Stimulated activated memory B cell treated with anti-CD40 and anti-IgM and Interleukin-4, amounts not matched to agents 10 μg/mL and 1 μg/mL and 100 μg/mL, for 72 hours (primary cell): ENCODE measurements at places on chromosomes 7 and 10.

- ATAC-seq, result peak; percentile 45
- no peak overlapping the region for H3K4me3 ChIP-seq
- H3K27ac ChIP-seq, result peak overlapping the region; percentile 93
- no peaks in the 10 kb centered on the region for H3K27me3 ChIP-seq
Measured at GRCh38 chr7:30028749-30029635, 780 bp downstream of the PLEKHA8 start.

DNA sequence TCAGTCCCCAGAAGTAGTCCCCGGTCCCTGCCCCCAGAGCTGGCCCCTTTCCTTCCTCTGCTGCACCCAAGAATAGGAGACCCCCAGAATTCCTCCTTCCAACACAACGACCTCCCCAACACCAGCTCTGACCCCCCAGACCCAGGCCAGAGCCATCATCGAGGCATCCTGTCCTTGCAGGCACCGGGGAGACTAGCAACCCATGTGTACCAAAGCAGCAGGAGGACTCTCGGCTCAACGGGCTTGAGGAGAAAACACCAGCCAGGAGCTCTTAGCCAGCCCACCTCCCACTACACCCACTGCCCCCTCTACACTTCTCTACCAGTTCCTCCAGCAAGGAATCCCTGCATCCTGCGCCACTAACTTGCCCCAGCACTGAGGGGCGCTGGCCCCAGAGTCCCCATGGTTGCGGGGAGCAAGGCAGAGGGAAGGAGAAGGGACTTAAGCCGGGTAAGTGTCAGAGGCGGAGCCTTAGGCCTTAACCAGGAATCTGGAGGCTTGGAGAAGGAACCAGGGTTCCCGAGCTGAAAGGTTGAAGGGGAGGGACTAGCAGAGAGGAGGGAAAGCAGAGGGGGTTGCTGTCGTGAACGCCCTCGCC is 3.9 kb downstream of the GRID1 start:
- H3K27ac ChIP-seq, result no peak overlapping the region
- H3K4me3 ChIP-seq, result peak overlapping the region; percentile 38
- H3K36me3 ChIP-seq, result no peaks in the 10 kb centered on the region
- no peak for ATAC-seq

- peaks cover 35% of the 10 kb centered on the region for H3K36me3 ChIP-seq
- H3K27me3 ChIP-seq, result no peaks in the 10 kb centered on the region
- H3K4me1 ChIP-seq, result no peaks in the 10 kb centered on the region
- ATAC-seq, result no peak
Measured at GRCh38 chr10:119673271-119673670, 22.1 kb downstream of the BAG3 start.

GRCh38 chr7:15581352-15581951 is 19.6 kb upstream of the AGMO start:
- no peak for ATAC-seq
- no peaks in the 10 kb centered on the region for H3K27me3 ChIP-seq
- H3K4me1 ChIP-seq, result no peaks in the 10 kb centered on the region
- no peak overlapping the region for H3K4me3 ChIP-seq

DNA sequence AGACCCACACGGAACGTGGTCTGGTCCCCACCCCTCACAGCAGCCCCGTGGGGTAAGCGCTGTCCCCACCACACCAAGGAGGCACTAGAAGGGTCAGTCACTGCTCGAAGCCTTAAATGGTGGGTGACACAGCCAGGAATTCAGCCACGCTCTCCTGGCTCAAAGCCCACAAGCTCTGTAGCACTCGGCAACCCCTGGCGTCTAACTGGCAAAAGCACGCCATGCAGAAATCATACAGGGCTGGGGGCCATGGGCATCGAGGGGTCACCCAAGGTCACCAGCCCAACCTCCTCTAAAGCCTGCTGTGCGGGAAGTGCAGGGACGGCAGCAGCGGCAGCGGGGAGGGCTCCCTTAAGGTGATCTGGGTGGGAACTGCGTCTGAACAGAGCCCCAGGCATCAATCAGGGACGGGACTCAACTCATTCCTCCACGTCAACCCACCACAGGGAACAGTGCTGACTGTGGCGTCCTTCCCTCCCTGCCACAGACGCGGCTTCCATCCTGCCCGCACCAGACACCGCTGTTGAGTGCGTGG is 7.8 kb downstream of the GPER1 start:
- no peaks in the 10 kb centered on the region for H3K27me3 ChIP-seq
- H3K4me3 ChIP-seq, result no peak overlapping the region
- no peak overlapping the region for H3K27ac ChIP-seq
- peaks cover 11% of the 10 kb centered on the region for H3K4me1 ChIP-seq
- H3K36me3 ChIP-seq, result peaks cover 43% of the 10 kb centered on the region

GRCh38 chr10:60717852-60718251 is 60.4 kb upstream of the CDK1 start:
- no peak overlapping the region for H3K27ac ChIP-seq
- no peaks in the 10 kb centered on the region for H3K36me3 ChIP-seq
- H3K4me3 ChIP-seq, result no peak overlapping the region
- ATAC-seq, result no peak

DNA sequence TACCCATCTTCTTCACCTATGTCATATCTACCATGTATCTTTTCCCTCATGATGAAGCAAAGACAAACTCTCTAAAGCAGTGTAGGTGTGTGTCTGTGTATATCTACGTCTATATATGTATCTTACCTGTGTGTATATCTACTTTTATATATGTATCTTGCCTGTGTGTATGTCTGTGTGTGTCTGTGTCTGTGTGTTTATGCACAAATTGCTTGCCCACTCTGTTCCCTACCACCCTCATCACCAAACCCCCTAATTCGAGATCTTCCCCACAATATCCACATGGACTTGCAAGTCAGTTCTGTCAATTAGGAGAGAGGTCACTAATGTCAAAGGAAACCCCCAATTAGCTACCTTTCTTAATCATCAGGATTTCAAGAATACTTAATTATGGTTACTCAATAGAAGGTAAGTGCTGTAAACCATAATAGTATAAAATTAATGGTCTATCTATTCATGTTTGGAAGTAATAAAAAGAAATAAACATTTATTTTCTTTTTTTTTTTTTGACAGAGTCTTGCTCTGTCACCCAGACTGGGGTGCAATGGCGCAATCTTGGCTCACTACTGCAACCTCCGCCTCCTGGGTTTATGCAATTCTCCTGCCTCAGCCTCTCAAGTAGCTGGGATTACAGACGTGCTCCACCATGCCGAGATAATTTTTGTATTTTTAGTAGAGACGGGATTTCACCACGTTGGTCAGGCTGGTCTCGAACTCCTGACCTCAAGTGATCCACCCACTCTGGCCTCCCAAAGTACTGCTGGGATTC is 43.6 kb downstream of the ANKRD61 start:
- H3K4me1 ChIP-seq, result peaks cover 10% of the 10 kb centered on the region
- H3K36me3 ChIP-seq, result no peaks in the 10 kb centered on the region
- H3K27ac ChIP-seq, result no peak overlapping the region
- H3K27me3 ChIP-seq, result no peaks in the 10 kb centered on the region
- H3K4me3 ChIP-seq, result no peak overlapping the region

DNA sequence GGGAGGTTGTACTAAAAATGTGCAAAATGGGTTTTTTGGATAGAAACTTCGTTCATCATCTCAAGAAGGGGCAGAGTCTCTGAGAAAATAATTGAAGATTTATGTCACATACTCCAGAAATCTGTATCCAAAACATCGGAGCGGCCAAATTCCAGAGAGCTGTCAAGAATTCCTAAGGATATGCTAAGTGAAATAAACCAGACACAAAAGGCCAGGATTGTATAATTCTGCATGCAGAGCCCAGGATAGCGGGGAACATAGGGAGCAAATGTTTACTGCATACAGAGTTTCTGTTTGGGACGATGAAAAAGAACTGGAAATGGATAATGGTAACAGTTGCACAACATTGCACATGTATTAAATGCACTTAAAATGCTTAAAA is 224.2 kb upstream of the AUTS2 start:
- H3K27ac ChIP-seq, result peak overlapping the region; percentile 4
- no peaks in the 10 kb centered on the region for H3K36me3 ChIP-seq
- no peak overlapping the region for H3K4me3 ChIP-seq
